ENCODE measurements at places on chromosomes 1 and 21.

DNA sequence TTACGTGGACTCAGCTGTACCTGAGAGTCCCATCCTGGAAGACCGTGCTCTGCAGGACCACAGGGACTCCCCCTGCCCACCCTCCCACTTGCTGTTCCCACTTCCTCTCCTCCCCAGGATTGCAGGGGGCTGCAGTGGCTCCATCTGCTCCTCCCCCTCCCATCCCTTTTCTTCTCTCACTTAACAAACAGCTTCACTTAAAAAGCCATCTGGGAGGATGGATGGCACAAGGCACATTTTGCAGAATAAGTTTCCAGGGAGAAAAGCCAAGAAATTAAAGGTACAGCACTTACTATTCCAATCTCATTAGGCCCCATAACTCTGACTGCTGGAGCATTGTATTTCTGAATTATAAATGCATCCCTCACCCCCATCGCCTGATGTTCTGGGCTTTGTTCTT lies 458.7 kb downstream of the PTPRU start:
- no peak for DNase-seq

- DNase-seq, result no peak
Measured at GRCh38 chr1:23801338-23801748, 789 bp upstream of the GALE start.

GRCh38 chr1:6868660-6869380 lies 83.6 kb downstream of the CAMTA1 start:
- no peak for DNase-seq

DNA sequence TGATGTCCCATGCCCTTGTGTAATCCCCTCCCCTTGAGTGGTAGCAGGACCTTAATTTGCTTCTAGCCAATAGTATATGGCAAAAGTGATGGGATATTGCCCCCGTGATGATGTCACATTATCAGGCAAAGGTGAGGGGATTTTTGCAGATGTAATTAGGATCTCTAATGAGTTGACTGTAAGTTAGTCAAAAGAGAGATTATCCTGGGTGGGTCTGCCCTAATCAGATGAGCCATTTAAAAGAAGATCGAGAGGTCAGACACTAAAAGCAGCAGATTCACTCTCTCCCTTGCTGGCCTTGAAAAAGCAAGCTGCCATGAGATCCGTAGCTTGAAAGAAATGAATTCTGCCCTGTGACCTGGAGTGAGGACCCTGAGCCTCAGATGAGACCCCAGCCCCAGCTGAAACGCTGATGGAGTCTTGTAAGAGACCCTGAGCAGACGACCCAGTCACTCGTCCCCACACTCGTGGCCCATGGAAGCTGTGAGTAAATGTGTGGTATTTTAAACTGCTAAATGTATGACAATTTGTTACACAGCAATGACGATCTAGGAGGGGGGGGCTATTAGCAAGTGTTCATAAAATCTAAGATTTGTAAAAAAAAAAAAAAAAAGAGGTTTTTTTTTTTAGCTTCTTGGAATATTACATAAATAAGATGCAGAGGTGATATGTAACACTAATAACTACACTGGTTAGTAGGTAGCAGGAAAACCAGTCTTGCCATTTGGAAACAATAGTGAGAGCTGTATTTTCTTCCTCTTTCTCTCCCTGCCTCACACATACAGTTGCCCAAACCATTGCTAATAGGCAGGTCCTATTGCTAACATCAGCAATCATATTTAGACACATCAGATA lies 50.3 kb upstream of the TARBP1 start:
- no peak for DNase-seq

- DNase-seq, result no peak
Measured at GRCh38 chr1:90443354-90443753, 273.7 kb downstream of the BARHL2 start.

GRCh38 chr1:160097911-160098851 lies at the start of gene IGSF8:
TSS of gene IGSF8 (minus strand) at chr1:160098619. CDS start at chr1:160098472, 147 bp downstream.
- DNase-seq, result peak; percentile 94

- no peak for DNase-seq
Measured at GRCh38 chr1:177164380-177165068, at the start of gene ASTN1. TSS of gene ASTN1 (minus strand) at chr1:177164712. CDS start at chr1:177164676, 36 bp downstream.

GRCh38 chr1:93851327-93851712 lies 27.7 kb downstream of the DNTTIP2 start:
- DNase-seq, result no peak

DNA sequence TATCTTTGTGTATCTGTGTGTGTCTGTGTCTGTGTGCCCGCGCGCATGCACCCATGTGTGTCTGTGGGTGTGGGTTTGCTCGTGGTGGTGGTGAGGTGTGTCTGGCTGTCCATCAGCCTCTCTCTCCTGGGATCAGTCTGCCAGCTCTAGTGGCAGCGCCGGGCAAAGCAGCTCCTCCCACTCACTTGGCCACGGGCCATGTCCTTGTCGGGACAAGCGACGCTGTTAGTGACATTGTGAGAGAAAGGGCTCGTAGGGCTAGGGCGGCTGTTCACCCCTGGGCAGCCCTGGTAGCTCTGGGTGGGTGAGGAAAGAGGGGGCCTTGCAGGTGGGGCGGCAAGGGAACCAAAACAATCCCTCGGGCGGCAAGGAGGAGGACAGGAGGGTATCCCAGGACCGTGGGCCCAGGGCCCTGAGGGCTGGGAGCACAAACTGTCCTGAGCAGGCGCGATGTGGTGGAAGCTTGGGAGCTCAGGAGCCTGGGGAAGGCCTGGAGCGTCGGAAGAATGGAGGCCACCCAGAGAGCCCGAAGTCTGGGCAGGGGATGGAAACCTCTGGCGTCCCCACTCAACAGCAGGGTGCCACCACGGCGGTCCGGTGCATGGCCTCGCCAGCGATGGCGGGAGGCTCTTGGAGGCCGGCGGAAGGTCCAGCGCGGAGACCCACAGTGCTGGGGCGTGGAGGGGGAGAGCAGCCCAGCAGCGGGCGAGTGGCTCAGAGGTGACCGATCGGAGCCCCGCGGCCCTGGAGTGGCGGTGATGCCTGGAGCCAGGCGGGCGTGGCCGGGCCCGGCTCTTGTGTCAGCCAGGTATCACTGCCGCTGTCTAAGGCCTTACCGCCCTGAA lies 140.5 kb downstream of the LIPI start:
- no peak for DNase-seq

GRCh38 chr1:182955596-182956588 lies 2.9 kb upstream of the SHCBP1L start:
- DNase-seq, result no peak

- DNase-seq, result peak; percentile 66
Measured at GRCh38 chr1:154352581-154353459, 27.5 kb downstream of the ATP8B2 start.

- DNase-seq, result peak; percentile 21
Measured at GRCh38 chr21:29775462-29775861, 164.3 kb downstream of the GRIK1 start.

GRCh38 chr1:112304126-112304525 lies 91.9 kb upstream of the CTTNBP2NL start:
- DNase-seq, result no peak

GRCh38 chr1:43414634-43415223 lies 25.0 kb downstream of the SZT2 start:
- peak; percentile 67 for DNase-seq

GRCh38 chr1:33140153-33141149 lies 41.4 kb downstream of the TRIM62 start:
- no peak for DNase-seq

GRCh38 chr1:211135342-211135950 lies 1.5 kb upstream of the KCNH1 start:
- DNase-seq, result no peak

GRCh38 chr1:28518745-28519341 lies 13.0 kb downstream of the RCC1 start:
- peak; percentile 62 for DNase-seq

DNA sequence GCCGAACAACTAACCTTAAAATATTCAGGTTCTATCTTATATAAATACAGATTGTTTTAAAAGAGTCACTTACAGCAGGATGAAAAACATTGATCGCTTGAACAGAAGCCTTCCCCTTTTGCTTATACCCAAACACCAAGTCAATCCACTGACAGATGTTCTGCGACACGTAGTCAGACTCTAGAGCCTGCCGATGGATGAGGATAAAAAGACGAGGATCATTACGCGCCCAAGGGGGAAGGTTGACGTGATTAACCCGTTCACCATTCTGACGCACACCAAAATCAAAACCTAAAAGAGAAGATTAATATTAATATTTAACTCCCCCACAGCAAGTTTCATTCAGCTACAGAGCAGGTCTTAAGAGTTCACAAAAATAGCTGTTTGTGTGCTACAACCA lies 59.4 kb upstream of the GNG4 start:
- no peak for DNase-seq

GRCh38 chr1:7644961-7645750 lies 125.9 kb upstream of the VAMP3 start:
- DNase-seq, result peak; percentile 88

DNA sequence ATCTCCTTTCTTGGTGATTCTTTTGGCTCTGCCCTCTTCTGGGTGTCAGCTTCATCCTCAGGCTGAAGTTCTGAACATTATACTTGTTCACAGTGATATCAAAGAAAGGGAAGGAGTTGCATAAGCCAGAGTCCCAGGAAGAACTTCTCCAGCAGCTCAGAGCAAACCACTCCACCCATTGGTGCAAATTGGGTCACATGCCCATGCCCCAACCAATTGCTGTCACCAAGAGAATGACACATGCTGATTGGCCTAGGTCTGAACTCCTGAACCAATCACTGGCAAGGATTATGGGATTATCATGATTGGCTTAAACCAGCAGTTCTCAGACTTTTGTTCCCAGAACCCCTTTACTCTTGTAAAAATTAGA lies 256.5 kb upstream of the TMEM51 start:
- DNase-seq, result no peak

DNA sequence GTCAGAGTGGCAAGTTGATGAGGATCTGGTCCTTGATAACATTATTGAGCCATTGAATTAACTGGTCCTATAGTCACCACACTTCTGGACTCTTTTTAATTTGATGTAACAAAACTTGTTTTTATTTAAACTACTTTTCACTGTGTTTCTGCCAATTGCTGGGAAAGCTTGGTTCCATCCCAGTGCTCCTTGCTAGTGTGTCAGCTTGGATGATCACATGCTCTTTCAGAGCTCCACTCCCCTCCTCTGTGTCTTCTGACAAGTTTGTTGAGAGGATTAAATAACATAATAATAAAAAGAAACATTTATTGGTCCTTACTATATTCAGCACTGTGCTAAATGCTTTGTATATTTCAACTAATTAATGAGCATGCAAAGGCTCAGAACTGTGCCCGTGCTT lies 448.5 kb upstream of the B3GALT2 start:
- no peak for DNase-seq

DNA sequence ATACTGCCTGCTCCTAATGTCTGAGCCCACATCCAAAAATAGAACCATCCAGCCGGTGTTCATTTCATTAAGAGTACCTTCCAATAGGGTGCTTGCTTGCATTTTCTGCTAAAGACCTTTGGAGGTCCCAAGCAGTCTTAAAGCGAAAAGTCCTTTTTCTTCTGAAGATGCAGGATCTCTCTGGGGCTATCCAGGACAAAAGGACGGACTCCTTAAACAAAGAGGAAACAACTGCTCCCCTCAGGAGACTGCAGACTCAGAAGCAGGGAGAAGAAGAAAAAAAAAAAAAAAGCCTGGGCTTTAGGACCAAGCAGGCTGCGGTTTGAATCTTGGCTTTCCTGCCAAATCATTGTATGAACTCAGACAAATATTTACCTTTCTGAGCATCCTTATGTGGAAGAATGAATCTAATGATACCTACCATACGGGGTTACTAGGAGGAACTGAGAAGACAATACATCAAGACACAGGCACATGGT lies 204.0 kb downstream of the PLPP3 start:
- no peak for DNase-seq

- no peak for DNase-seq
Measured at GRCh38 chr1:48229317-48229716, 6.8 kb downstream of the SLC5A9 start.

DNA sequence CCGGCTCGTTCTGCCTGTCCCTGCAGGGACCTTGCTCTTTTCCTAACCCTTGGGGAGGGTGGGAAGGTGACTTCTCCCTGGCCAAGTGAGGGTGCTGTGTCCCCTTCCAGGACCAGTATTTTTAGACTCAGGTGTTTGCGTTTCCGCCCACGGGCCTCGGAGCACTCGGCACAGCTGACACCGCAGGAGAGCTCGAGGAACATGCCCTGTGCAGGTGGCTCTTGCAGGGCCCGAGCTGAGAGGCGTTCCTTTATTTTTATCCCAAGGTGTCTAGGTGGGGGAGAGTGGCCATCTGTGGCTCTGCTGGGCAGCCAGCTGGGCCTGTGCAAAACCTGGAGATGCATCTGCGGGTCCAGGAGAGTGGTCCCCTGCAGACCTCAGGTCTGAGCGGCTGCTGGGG lies 16.0 kb downstream of the PLCH2 start:
- DNase-seq, result no peak

Data from stomach (tissue), 19 donors.